ENCODE measurements at places on chromosomes 1 and 21.

DNA sequence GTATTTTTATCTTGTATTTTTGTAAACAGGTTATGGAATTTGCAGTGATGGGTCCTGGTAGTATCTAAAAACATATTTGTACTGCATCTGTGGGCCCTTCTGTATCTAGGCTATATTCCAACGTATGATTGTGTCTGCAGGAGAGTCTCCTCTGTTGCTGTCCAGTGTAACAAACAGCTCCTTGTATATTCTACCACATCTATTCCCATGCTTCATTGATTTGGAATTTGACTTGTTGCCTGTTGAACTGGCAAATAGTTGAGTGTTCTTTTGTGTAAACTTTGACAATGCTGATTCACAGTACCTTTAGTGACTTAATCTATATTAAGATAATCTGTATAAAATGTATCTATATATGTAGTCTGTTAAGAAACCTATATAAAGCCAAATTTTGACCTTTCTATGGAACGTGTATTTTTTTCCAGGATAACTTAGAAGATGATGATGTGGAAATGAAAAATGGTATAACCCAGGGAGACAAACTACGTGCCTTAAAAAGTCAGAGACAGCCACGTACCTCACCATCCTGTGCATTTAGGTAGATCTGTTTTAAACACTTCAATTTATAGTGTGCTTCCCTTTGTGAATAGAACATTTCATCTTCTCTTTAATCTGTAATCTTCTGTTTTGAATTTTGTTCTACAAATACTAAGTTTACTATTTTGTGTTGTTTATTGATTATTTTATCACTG, 43.4 kb upstream of the GPR88 start:
- no peak for DNase-seq

- DNase-seq: no peak
Measured at GRCh38 chr1:234229581-234230387, 143.5 kb upstream of the COA6 start.

- DNase-seq: no peak
Measured at GRCh38 chr1:2279210-2279639, 51.1 kb downstream of the SKI start.

DNA sequence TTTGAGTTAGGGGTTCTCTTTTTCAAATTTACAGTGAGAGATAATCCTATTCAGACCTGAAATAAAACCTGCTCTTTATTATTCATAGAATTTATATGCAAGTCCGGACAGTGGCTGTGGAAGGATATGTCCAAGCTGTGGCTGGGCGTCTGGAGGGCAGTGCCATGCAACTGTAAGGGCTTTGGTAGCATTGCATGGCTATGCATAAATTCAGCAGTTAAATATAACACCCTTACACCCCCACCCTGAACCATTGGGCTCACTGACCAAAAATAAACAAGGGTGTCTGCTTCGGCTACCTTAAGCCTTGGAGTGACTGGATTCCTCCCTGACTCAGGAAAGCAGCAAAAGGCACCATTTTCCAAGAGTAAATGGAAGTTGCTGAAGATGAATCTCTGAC, 5.4 kb downstream of the CHTOP start:
- DNase-seq: no peak

GRCh38 chr1:111463029-111463683, 10.6 kb upstream of the C1orf162 start:
- no peak for DNase-seq

All from activated CD4-positive, alpha-beta T cell treated with anti-CD3 and anti-CD28 coated beads for 24 hours (primary cell).